ENCODE measurements at places on chromosomes 1 and 21.
A peak's percentile ranks its signal among the peaks of the same experiment; 100 is the strongest.

DNA sequence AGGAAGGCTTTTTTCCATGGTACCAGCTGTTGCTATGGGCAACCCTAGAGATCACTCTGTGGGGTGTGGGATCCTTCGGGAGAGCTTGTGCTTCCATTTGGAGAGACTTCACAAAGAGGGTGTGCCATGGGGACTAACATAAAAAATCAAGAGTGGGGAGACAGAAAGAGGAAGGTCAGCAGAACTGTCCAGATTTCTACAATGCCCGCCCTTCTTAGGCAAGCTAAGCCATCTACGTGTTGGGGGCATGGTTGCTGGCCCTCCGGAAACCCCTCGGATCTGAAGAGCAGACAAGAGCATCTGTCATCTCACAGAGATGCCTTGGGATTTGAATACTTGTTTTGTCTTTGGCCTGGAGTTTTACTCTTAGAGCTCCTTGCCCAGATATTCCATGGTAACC, 83.9 kb upstream of the ZNF648 start:
- no peaks in the 10 kb centered on the region for H3K27me3 ChIP-seq
- H3K4me3 ChIP-seq: no peak overlapping the region
- H3K27ac ChIP-seq: no peak overlapping the region
- peaks cover 17% of the 10 kb centered on the region for H3K4me1 ChIP-seq
- H3K36me3 ChIP-seq: no peaks in the 10 kb centered on the region

DNA sequence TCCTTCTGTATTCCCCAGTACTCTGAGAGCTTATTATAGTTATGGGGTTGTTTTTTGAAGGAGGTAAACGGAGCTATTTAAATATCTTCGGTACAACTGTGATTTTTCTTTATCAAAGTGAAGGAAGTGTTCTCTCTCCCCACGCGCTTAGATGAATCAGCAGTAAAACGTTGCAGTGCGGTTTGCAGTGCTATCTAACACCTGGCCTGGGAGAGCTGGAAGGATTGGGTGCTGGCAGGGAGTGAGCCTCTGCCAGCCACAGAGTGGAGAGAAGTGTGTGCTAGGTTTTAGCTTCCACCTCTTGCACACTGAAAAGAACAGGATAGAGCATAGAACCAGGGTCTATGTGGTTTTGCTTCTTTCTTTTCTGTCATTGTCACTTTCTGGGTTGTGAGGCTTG, 165.9 kb downstream of the SDCCAG8 start:
- DNase-seq: peak; percentile 34
- no peaks in the 10 kb centered on the region for H3K4me1 ChIP-seq
- no peak overlapping the region for H3K4me3 ChIP-seq
- H3K27ac ChIP-seq: no peak overlapping the region

GRCh38 chr1:25460020-25460419, 29.3 kb downstream of the MACO1 start:
- DNase-seq: no peak
- no peak overlapping the region for H3K27ac ChIP-seq
- peaks cover 9% of the 10 kb centered on the region for H3K36me3 ChIP-seq
- peaks cover 13% of the 10 kb centered on the region for H3K4me1 ChIP-seq
- no peaks in the 10 kb centered on the region for H3K27me3 ChIP-seq

DNA sequence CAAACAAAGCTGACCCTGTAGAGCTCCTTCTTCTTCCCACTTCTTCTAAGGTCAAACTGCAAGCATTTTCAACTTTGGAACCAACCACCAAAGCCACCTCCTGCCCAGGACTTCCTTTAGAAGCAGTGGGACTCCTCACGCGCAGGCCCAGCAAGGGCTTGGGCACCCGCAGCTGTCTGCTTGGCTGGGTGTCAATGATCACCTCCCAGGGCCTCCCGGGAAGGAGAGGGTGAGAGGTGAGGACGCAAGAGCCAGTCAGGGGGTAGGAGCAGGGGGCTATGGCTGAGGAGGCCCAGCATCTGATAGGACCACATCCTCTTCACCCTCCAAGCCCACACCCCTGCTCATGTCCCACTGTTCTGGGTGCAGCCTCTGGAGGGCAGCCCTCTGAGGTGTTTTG, 10.2 kb downstream of the KLHL21 start:
- H3K4me1 ChIP-seq: no peaks in the 10 kb centered on the region
- H3K36me3 ChIP-seq: no peaks in the 10 kb centered on the region
- H3K4me3 ChIP-seq: no peak overlapping the region
- no peak for DNase-seq

DNA sequence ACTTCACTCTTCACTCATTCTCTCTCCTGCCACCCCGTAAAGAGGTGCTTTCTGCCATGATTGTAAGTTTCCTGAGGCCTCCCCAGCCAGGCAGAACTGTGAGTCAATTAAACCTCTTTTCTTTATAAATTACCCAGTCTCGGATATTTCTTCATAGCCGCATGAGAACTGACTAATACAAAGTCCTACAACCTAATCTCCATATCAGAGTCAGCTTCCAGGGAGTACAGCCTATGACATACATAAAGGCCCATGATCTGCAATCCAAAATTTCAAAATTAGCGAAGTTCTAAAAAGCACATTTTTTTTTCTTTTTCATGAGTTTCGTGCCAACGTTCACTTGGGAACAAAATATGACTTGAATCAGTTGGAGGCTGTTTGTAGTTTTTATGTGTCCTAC, 256.9 kb upstream of the DUSP10 start:
- H3K4me1 ChIP-seq: no peaks in the 10 kb centered on the region
- H3K4me3 ChIP-seq: no peak overlapping the region
- DNase-seq: no peak
- no peak overlapping the region for H3K27ac ChIP-seq
- H3K36me3 ChIP-seq: no peaks in the 10 kb centered on the region

DNA sequence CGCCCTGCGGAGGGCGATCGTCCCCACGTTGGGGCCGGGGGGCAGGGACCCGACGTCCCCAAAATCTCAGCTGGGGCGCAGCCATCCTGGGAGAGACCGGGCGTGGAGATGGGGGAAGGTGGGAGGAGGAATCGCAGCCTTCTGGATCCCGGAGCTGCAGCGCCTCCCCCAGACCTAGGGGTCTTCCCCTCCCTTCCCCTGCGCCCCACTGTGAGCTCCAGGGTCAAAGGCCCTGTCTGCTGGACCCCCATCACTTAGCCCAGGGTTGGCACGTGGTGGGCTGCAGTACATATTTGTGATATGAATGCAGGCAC, 90.2 kb upstream of the VAMP3 start:
- no peaks in the 10 kb centered on the region for H3K4me1 ChIP-seq
- no peak overlapping the region for H3K27ac ChIP-seq
- H3K36me3 ChIP-seq: no peaks in the 10 kb centered on the region
- no peak for DNase-seq
- H3K27me3 ChIP-seq: no peaks in the 10 kb centered on the region

GRCh38 chr1:42211224-42211623, 46.7 kb upstream of the GUCA2A start:
- H3K27me3 ChIP-seq: no peaks in the 10 kb centered on the region
- H3K4me1 ChIP-seq: peaks cover 11% of the 10 kb centered on the region
- no peak overlapping the region for H3K4me3 ChIP-seq
- no peak overlapping the region for H3K27ac ChIP-seq

GRCh38 chr1:5913876-5914275, 78.3 kb downstream of the NPHP4 start:
- H3K27ac ChIP-seq: no peak overlapping the region
- H3K4me1 ChIP-seq: no peaks in the 10 kb centered on the region
- no peak overlapping the region for H3K4me3 ChIP-seq
- DNase-seq: no peak
- H3K27me3 ChIP-seq: no peaks in the 10 kb centered on the region

- H3K27me3 ChIP-seq: no peaks in the 10 kb centered on the region
- DNase-seq: no peak
- H3K36me3 ChIP-seq: peaks cover 3% of the 10 kb centered on the region
- H3K4me1 ChIP-seq: no peaks in the 10 kb centered on the region
Measured at GRCh38 chr1:19336543-19336942, 24.4 kb downstream of the SLC66A1 start.

DNA sequence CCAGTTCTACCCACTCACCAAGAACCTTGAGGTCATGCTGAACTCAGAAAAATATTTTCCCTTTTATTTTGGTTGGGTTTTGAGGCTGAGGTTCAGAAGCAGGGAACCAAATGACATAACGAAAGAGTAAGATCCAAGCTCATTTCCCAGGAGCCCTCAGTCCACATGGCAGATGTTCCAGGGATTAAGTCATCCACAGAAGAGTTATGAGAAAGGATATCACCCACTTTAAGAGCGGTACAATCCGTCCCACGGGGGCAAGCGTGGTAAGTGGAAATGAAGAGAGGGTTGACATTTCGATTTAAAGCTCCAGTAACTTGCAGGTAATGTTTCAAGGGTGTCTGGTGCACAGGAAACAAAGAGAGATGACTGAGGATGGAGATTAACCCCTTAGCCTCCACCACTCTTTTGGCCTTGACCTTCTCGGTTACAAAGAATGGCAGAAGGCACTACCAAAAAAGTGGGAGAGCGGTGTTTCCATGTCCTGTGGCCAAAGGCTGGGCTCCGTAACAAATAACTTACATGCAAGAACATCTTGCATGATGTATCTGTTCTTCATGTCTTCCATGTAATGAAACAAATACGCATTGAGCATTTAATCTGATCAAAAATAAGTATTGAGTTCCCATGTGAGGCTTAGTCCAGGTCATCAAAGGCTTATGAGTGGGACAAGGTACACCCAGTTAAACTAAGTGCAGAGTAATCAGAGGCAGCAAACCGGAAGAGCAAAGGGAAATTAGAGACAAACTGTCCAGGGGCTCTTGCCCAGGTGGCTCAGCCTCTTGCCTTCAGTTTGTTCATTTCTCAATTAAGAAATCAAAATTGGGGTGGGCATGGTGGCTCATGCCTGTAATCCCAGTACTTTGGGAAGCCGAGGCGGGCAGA, 241.4 kb downstream of the TOMM20 start:
- no peak for DNase-seq
- H3K4me1 ChIP-seq: no peaks in the 10 kb centered on the region
- H3K27me3 ChIP-seq: no peaks in the 10 kb centered on the region
- H3K4me3 ChIP-seq: no peak overlapping the region
- no peak overlapping the region for H3K27ac ChIP-seq

DNA sequence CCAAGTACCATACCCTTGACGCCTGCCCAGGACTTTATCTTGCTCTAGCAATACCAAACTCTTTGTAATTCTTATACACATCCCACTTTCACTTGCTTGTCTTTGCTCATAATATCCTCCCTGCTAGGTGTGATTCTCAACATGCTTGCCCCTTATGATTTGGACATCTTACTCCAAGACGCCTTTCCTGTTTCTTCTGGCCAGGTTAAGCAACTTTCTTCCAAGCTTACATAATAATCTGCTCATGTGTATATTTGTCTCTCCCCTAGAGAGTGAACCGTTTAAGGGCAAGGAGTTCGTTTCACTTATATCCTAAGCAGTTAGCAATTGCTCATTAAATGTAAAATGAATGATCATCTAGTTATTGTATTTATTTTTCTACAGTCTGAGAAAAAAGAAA, 21.8 kb downstream of the CRYZL1 start:
- H3K4me1 ChIP-seq: no peaks in the 10 kb centered on the region
- H3K36me3 ChIP-seq: peaks cover 6% of the 10 kb centered on the region
- no peak overlapping the region for H3K27ac ChIP-seq
- DNase-seq: no peak
- no peaks in the 10 kb centered on the region for H3K27me3 ChIP-seq
- H3K4me3 ChIP-seq: no peak overlapping the region

- peak overlapping the region; percentile 80 for H3K4me3 ChIP-seq
- H3K4me1 ChIP-seq: peaks cover 34% of the 10 kb centered on the region
- peak; percentile 50 for DNase-seq
Measured at GRCh38 chr1:113390871-113391648, 745 bp downstream of the MAGI3 start.

DNA sequence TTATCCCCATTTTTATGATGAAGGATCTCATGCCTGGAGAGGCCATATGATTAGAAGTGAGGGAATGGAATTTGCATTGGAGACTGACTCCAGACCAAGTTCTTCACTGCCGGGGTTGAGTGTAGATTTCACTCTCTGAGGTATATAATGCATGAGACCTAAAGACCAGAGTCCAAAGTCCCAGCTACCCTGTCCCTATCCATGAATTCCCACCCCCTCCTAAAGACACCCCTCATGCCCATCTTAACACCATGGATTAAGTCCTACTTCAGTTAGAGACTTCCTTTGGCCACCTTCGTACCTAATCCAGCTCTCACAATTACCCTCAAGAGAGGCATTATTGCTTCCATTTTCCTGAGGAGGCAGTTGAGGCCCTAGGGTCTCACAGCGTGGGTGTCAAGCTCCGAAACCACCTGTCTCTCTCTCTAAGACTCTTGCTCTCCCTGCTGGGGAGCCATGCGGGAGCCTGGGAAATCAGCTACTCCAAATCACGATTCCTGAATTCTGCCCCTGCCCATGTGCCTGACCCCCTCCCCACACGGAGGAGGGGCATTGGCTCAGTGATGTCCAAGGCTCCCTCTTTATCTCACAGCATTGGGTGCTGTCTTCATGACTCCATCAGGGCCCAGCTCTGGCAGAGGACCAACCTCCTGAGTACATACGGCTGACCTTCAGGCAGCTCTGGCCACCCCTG, 11.7 kb upstream of the FOXO6 start:
- no peaks in the 10 kb centered on the region for H3K36me3 ChIP-seq
- no peaks in the 10 kb centered on the region for H3K4me1 ChIP-seq
- DNase-seq: no peak
- H3K4me3 ChIP-seq: no peak overlapping the region
- H3K27me3 ChIP-seq: no peaks in the 10 kb centered on the region
- H3K27ac ChIP-seq: no peak overlapping the region

All from lung (tissue), 17 donors.